ENCODE measurements at places on chromosomes 6 and 20. TPM values are rescaled to one million over a fixed set of nuclear protein-coding genes. Genes with fewer than 3 reads are reported as not detected.

DNA sequence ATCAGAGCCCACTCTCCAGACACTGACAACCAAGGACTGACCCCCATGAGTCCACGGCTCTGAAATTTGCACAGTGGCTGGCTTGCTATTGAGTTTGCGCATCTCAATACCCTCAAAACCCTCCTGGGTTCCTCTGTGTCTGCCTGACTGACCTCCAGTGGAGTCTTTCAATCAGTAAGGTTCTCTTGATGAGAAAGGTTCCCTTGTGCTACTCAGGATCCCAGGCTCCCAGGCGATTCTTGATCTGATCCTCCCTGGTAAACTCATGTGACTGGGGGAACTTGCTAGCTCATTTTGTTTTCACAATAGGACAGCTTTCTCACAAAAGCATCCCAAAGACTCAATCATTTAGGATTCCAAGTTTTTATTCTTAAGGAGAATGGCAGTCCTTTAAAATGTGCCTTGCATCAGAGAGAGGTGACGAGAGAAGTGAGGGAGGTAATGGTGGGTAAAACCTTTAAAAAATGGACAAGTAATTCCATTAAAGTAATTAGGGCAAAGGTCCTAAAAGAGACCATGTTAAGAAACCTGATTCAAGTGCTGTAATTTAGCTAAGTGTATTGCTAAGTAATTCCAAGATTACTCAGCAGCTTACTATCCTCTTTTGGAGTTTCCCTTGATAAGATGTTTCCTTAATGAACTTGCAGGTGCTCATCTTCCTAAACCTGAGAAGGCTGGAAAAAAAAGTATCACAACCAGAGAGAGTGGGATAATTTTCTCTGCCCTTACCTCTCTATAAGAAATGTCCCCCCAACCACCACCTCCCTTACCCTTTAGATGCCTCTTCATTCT lies 304.7 kb upstream of the SGK1 start:
- no peak for DNase-seq
- H3K27ac ChIP-seq = no peak overlapping the region
- no peaks in the 10 kb centered on the region for H3K36me3 ChIP-seq

- H3K27me3 ChIP-seq = no peaks in the 10 kb centered on the region
- H3K36me3 ChIP-seq = no peaks in the 10 kb centered on the region
- no peaks in the 10 kb centered on the region for H3K4me1 ChIP-seq
- H3K27ac ChIP-seq = no peak overlapping the region
Measured at GRCh38 chr6:147973806-147974205, 368.8 kb upstream of the SASH1 start.

GRCh38 chr6:68040312-68040778 lies 594.7 kb upstream of the ADGRB3 start:
- DNase-seq = no peak
- no peaks in the 10 kb centered on the region for H3K4me1 ChIP-seq
- H3K27me3 ChIP-seq = no peaks in the 10 kb centered on the region
- no peaks in the 10 kb centered on the region for H3K36me3 ChIP-seq
- no peak overlapping the region for H3K4me3 ChIP-seq

DNA sequence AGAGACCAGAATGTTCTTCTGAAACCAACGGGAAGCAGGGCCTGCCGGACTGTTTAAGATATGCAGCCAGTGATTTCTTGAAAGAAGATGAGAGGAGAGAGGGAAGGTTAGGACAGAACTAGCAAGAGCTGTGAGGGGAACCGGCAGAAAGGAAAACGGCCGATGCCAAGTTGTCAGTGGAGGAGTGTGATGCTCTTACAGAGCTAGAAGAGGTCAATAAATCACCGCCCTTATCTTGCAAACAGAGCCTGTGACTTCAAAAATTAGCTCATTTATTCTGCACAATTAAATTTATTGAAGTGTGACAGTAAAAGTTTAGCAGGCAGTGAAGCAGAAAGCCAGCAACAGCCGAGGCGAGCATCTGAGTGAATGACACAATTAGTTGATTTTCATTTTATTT lies 509.5 kb upstream of the ID4 start:
- DNase-seq = no peak
- no peaks in the 10 kb centered on the region for H3K27me3 ChIP-seq
- no peaks in the 10 kb centered on the region for H3K36me3 ChIP-seq
- no peak overlapping the region for H3K27ac ChIP-seq
- H3K4me3 ChIP-seq = no peak overlapping the region

SSTR4 gene
- total RNA-seq = not detected

RMND1 gene
- total RNA-seq = 7.5 TPM

GGT7 gene
- total RNA-seq = 32.4 TPM

LTB gene
- total RNA-seq = 239 TPM

Measured in CD4-positive, alpha-beta T cell (primary cell).